EL (cell line): ENCODE measurements at places on chromosomes 4 and X.
A peak's percentile ranks its signal among the peaks of the same experiment; 100 is the strongest.

GRCh38 chr4:8201321-8201781 lies 2.3 kb downstream of the SH3TC1 start:
- DNase-seq, result no peak

DNA sequence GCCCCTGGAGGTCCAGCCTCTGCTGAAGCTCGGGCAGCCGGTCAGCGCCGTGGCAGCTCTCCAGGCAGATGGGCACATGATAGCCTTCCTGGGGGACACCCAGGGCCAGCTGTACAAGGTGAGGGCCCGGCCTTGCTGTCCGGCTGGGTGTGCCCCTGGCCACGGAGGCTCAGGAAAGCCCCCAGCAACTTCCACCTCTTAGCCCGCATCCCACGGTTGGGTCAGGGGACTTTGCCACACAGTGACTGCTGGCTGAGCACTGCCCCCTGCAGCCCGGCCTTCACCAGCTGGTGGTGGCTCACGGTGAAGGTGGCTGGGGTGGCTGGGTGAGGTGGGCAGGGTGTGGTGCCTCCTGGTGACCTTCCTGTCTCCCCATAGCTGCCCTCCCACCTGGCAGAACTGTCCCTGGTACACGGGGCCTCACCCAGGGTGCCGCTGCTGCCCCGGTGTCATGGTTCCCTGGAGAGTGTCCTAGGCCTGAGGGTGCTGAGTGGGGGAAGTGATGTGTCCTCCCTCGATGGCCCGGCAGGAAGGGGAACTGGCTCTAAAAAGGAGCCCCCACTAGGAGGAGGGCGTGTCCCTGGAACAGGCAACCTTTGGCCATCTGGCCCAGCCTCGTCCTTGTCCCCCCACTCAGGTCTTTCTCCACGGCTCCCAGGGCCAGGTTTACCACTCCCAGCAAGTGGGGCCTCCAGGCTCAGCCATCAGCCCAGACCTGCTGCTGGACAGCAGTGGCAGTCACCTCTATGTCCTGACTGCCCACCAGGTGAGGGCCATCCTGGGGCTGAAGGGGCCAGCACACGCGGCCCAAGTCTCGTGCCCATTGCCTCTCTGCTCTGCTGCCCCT lies 4.5 kb downstream of the PLXNB3 start:
- no peak for DNase-seq

GRCh38 chr4:175385797-175386196 lies 426.3 kb downstream of the GPM6A start:
- no peak for DNase-seq

DNA sequence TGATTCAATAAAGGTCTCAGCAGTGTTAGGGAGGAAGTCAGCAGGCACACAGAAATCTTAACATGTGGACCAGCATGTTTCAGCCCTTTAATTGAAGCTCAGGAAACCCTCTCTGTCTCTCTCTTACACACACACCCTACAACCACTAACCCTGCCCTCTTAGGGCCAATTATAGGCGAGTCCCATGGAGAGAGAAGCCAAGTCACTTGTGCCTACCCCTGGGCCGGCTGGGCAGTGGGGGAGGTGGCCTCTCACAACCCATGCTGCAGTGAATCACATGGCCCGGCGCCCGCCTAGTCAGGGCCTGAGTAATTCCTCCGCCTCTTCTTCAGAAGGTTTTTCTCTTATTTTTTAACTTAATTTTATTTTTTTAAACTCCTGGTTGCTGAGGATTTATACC lies 3.7 kb downstream of the FGD1 start:
- peak; percentile 61 for DNase-seq

- no peak for DNase-seq
These were observed 200.7 kb upstream of the NPY2R start for GRCh38 chr4:155007660-155008176.

- no peak for DNase-seq
These were observed 23.8 kb downstream of the CTSO start for GRCh38 chr4:155929833-155930232.

DNA sequence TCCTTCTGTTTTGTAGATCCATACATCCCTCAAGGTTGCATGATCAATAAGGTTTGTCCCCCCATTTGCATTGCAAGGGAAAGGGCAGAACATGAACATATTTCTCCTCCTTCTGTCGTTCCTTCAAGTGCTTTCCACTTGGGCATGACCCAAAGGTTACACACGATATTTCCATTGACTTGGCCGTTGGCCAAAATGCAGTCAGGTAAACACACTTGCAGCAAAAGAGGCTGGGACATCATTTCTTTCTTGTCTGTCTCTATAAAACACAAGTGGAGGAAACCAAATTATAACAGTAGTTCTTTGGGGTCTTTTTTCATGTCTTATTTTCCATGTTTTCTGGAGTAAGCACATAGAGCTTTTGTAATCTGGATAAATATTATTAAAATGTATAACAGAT lies 156.1 kb downstream of the FRAS1 start:
- DNase-seq, result no peak

- DNase-seq, result no peak
These were observed 364.8 kb upstream of the EMCN start for GRCh38 chr4:100882661-100883060.

GRCh38 chr4:186451982-186452381 lies 103.4 kb downstream of the MTNR1A start:
- DNase-seq, result no peak

DNA sequence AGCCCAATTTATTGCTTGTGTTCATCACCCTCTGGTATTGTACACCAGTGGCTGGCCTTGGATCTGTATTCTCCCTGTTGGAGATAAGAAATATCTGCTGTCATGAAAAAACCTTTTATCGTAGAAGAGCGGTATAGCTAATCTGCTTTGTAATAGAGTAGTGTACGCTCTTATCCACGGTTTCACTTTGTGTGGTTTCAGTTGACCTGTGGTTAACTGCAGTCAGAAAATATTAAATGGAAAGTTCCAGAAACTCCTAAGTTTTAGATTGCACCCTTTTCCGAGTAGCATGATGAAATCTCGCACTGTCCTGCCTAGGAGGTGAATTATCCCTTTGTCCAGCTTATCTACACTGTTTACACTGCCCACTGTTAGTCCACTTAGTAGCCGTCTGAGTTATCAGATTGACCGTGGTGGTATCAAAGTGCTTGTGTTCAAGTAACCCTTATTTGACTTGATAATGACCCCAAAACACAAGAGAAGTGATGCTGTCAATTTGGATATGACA lies 42.4 kb downstream of the KDM6A start:
- DNase-seq, result no peak

- DNase-seq, result no peak
These were observed 79.9 kb upstream of the MAP3K15 start for GRCh38 chrX:19595043-19595677.

DNA sequence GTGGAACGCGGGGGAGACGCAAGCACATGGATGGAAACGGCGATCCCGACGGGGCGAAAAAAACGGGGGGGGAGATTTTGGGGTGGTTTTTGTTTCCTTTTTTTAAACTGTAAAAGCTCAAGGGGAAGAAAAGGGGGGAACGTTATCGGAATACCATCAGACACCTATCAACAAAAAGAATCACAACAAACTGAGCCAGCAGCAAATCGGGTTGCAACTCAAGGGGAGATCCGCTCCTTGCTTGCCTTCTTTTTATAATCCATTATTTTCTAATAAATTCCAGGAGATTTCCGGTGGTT lies 616 bp downstream of the MAML3 start:
- DNase-seq, result no peak

DNA sequence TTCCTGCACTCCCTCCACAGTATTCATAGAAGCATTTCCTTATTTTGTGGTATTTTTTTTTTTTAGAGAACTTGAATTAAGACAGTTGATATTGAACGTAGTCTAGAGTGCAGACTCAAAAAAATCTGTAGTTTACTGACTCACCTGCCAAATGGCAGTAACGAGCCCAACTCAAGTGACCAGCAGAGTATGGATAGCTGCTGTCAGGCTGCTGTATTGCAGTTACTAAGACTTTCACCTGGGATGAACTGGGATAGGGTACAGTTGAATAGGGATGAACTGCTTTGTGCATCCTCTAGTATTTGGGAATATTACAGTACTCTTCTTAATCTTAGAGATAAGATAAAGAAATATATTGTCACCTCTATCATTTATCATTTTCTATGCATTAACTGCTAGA lies 7.0 kb upstream of the SLC7A11 start:
- no peak for DNase-seq

DNA sequence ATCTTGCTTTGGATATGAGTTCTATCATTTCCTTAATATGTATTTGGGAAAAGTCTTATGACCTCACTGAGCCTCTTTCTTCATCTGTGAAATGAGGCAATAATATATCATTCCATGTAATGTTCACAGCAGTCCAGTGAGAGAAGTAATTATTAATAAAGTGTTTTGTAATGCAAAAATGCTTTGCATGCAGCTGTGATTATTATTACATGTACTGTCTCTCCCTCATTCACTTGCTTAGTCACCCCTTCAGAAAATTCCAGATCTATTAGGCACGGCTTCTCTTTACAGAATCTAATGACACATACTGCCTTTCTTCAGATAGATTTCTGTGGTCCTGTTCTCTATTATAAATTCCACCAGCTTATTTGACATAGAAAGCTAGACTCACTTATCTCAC lies 53.5 kb upstream of the FGF13 start:
- no peak for DNase-seq

GRCh38 chr4:181956512-181956911 lies 286.7 kb upstream of the TENM3 start:
- peak; percentile 52 for DNase-seq

- no peak for DNase-seq
These were observed 135.4 kb upstream of the NKX1-1 start for GRCh38 chr4:1541449-1542225.

GRCh38 chr4:119025420-119025819 lies 110.2 kb upstream of the MYOZ2 start:
- peak; percentile 64 for DNase-seq

DNA sequence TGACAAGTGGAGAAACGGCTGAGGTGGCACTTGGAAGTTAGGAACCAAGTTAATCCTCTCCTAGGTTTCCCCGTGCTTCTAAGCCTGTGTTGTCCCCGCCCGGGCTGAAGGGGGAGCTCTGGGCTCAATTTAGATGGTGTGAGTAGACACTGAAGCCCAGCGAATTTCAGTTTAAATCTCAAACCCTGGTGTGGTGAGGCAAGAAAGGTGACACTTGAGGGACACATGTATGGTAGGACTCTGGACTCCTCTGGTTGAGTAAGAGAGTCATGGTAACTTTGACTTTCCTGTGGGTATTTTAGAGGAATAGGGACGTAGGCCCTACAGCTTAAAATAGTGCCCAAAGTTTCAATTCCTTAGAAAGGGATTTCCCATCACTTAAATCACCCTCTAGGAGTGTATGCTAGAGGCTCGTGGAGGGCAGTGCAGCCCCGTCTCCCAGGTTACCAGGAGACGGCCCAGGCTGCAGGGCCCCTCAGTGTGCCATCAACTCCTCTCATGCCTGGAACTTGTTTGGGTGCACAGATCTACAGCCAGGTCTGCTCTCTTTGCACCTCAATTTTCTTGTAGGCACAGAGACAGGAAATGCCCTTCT lies 24.0 kb downstream of the HAND2 start:
- peak; percentile 54 for DNase-seq

GRCh38 chr4:105305019-105305836 lies 158.6 kb downstream of the TET2 start:
- no peak for DNase-seq

- DNase-seq, result no peak
These were observed 278.3 kb downstream of the TECRL start for GRCh38 chr4:64130907-64131306.

DNA sequence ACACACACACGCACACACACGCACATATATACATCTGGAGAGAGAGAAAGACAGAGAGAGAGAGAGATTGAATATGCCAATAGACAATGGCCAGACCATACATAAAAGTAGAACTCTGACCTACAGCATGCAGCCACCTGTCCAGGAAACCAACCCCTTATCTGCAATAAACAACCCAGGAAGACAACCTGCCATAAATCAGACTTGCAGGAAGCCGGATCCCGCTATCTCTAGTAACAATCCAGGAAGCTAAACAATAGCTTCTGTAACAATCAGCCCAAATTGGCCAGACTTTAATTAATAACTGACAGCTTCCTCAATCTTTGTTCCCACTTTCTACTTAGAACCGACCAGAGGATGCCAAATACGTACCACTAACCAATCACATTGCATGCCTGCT lies 173.2 kb downstream of the LDB2 start:
- DNase-seq, result no peak

GRCh38 chr4:4533461-4534169 lies 8.2 kb downstream of the STX18 start:
- DNase-seq, result no peak
